ENCODE measurements at places on chromosomes 12 and 14.

GRCh38 chr14:95097385-95097784 lies 59.9 kb downstream of the DICER1 start:
- no peak for DNase-seq

- peak; percentile 85 for DNase-seq
Observed at GRCh38 chr12:51070004-51070403, 13.4 kb downstream of the CSRNP2 start.

GRCh38 chr14:69705706-69706105 lies 61.2 kb upstream of the SRSF5 start:
- DNase-seq = no peak

GRCh38 chr14:104461676-104462449 lies 117.7 kb upstream of the C14orf180 start:
- DNase-seq = no peak

- no peak for DNase-seq
Observed at GRCh38 chr12:106879612-106880011, 76.1 kb upstream of the TMEM263 start.

DNA sequence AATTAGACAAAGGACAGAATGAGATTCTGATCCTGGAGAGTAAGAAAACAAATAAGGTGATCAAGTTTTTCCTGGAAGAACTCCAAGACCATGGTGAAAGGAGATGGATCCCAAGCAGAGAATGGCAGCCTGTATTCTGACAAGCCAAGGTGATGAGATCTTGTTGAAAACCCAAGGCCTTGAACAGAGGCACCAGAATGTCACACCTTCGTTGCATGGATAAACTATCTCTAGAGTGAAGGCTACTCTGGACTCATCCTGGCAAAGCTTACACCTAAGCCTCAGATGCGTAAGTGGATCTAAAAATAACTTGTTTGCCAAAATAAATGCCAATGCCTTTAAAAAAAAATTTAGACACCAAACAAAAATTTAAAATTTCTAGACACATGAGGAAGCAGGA lies 605.9 kb downstream of the ETNK1 start:
- DNase-seq = no peak

- DNase-seq = no peak
Observed at GRCh38 chr12:64976131-64976530, 145.0 kb downstream of the WIF1 start.

- no peak for DNase-seq
Observed at GRCh38 chr12:65798918-65799317, 25.4 kb upstream of the HMGA2 start.

Measured in HL-60 (cell line).